ENCODE measurements at places on chromosomes 2 and 18.

GRCh38 chr18:48080546-48080945, 150.1 kb upstream of the SMAD2 start:
- no peaks in the 10 kb centered on the region for H3K4me1 ChIP-seq

DNA sequence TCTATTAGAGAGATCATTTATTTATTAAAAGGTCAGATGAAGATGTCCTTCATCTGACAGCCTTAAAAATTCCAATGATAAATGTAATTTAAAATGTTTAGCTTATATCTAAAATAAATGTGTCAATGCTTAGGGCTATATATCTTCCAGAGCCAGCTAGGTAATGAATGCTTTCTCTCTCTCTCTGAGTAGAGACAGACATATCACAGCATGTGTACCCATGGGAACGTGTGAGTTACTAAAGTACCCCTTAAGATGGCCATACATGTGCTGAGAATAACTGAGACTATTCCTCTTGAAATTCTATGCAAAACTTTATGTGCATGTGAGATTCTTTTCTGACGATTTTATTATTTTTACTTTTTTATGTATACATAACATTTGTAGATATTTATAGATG, 420.9 kb upstream of the ST6GAL2 start:
- no peak overlapping the region for H3K27ac ChIP-seq
- H3K4me3 ChIP-seq, result no peak overlapping the region
- no peak for DNase-seq

DNA sequence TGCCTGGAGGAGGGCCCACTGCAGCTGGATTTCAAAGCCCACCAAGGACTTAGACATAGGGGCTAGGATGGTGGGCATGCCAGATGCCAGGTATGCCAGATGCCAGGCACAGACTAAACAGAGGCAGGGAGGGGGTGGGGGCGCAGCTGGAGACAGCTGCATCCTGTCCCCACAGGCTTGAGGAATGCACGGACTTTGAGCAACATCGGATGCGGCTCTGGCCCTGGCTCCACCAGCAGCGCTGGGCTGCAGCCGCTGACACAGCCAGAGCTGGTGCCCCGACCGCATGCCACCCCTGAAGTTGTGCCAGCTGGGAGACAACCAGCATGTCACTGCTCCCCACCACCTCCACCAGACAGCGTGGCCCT, 39.5 kb downstream of the AQP12A start:
- H3K27me3 ChIP-seq, result no peaks in the 10 kb centered on the region
- H3K4me3 ChIP-seq, result no peak overlapping the region
- DNase-seq, result no peak
- no peaks in the 10 kb centered on the region for H3K36me3 ChIP-seq
- no peak overlapping the region for H3K27ac ChIP-seq

- no peaks in the 10 kb centered on the region for H3K36me3 ChIP-seq
- no peak overlapping the region for H3K4me3 ChIP-seq
- no peaks in the 10 kb centered on the region for H3K4me1 ChIP-seq
- DNase-seq, result no peak
- no peak overlapping the region for H3K27ac ChIP-seq
- no peaks in the 10 kb centered on the region for H3K27me3 ChIP-seq
Observed at GRCh38 chr2:86703704-86704361, 16.3 kb upstream of the RMND5A start.

GRCh38 chr2:68746408-68746807, 11.8 kb downstream of the ARHGAP25 start:
- no peak overlapping the region for H3K4me3 ChIP-seq
- DNase-seq, result no peak
- H3K27me3 ChIP-seq, result no peaks in the 10 kb centered on the region
- H3K4me1 ChIP-seq, result peaks cover 95% of the 10 kb centered on the region

GRCh38 chr2:8527031-8527430, 154.8 kb upstream of the ID2 start:
- no peak overlapping the region for H3K4me3 ChIP-seq
- H3K36me3 ChIP-seq, result no peaks in the 10 kb centered on the region
- no peak overlapping the region for H3K27ac ChIP-seq
- no peak for DNase-seq

Data from CD4-positive, alpha-beta T cell (primary cell).